ENCODE measurements at places on chromosomes 3 and 15.

DNA sequence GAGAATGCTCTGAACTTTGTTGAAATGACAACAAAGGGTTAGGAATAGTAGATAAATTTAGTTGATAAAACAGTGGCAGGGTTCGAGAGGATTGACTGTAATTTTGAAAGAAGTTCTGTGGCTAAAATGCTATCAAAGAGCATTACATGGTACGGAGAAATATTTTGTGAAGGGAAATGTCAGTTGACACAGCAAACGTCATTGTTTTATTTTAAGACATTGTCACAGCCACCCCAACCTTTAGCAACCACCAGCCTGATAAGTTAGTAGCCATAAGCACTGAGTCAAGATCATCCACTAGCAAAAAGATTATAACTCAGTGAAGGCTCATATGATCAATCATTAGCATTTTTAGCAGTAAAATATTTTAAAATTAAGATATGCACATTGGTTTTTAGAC, 8.7 kb upstream of the ST3GAL6 start:
- no peak for DNase-seq

GRCh38 chr15:52021128-52021671, 2.2 kb downstream of the MAPK6 start:
- peak; percentile 28 for DNase-seq

DNA sequence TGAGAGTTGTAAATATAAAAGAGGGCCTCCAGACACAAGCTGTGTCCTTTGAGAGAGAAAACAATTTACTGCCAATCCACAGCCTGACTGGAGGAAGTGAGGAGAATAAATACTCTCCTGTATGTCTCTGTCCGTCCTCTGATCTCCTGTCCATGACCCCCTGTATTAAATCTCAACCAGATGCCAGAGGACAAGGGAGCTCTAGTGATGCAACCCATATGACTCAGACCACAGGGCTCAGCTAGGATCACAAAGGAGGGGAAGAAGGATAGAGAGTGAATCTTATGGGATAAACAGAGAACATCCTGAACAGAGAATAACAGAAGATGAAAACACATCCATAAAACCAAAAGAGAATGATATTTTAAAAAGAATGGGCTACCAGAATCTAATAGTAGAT, 482.6 kb downstream of the PLOD2 start:
- no peak for DNase-seq

DNA sequence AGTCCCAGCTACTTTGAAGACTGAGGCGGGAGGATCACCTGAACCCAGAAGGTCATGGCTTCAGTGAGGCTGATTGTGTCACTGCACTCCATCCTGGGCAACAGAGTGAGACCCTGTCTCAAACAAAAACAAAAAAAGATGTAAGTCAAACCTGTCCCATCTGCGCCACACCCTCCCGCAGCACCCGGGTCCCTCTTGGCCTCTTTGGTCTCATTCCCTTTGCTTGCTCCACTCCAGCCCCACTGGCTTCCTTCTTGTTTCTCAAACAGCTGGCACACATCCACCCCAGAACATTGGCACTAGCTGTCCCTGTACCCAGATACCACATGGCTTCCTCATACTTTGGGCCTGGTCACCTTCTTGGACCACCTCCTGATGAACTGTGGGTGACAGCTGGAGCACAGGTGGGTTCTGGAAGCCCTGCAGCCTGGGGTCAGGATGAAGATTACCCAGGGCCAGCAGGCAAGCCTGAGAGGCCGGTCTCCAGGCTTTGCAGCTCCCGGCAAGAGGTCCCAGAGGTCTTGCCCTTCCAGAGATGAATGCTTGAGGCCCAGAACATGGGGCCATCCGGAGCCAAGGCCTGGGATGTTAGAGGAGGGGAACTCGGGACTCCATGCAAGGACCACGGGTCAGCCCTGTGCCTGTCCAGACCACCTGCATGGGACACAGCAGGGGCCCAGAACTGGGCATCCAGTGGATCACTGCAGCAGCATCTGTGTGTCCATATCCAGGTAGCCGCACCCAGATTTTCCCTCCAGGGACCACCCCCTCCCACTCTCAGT, 10.9 kb upstream of the GATA2 start:
- DNase-seq, result no peak

- DNase-seq, result no peak
Measured at GRCh38 chr3:130465521-130465920, 51.5 kb upstream of the COL6A6 start.

GRCh38 chr3:197458179-197458707, 97.5 kb downstream of the BDH1 start:
- DNase-seq, result no peak

DNA sequence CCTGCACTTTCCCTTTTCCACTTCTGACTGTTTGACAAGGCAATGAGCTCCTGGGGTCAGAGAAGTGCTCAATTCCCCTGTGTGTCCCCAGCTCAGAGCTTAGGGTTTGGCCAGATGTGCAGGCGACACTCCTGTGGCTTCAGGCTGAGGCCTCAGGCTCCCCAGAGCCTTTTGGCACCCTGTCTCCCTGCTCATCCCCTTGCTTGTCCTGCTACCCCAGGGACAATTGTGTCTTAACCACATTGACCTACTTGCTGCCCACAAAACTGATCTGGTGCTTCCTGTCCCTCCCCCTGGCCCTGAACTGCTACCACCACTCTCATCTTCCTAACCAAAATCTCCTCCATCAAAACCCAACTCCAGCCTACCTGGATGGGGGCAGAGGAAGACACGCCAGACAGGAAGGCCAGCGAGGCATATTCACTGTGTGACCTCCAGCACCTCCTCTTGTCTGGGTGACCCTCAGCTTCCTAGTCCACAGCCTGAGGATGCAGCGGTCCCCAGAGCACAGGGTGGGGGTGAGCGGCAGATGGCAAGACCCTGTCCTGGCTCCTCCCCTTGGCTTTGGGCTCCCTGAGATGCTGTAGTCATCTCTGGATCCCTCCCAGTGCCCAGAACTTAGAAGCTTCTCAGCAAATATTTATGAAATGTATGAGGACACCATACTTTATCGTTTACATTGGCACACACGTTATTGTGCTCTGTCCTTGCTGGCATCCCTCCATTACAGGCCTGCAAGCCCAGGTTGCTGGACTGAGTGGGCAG, 98.9 kb upstream of the SLC6A6 start:
- DNase-seq, result no peak

- DNase-seq, result no peak
Measured at GRCh38 chr15:91538782-91539181, 314.7 kb upstream of the SLCO3A1 start.

GRCh38 chr3:37729119-37729518, 132.6 kb upstream of the CTDSPL start:
- DNase-seq, result no peak

GRCh38 chr3:62562596-62562995, 189.2 kb upstream of the FEZF2 start:
- DNase-seq, result no peak

GRCh38 chr3:48502728-48503168, 1.2 kb downstream of the SHISA5 start:
- peak; percentile 3 for DNase-seq

GRCh38 chr3:98070840-98071239, 16.1 kb upstream of the OR5AC2 start:
- no peak for DNase-seq

DNA sequence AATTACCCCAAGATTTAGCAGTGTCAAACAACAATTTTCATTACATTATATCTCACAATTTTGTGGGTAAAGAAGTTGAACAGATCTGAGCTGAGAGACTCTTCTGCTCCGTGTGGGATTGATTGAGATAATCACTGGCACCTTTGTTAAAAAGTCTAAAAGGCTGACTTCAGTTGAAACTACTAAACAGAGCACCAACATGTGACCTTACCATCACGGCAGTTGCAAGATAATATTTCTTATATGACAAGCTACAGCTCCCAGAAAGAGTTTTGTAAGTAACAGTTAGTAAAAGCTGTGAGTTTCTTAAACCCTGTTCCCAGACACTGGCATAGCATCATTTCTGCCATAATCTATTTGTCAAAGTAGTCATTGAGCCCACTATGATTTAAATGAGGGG, 25.0 kb downstream of the CGGBP1 start:
- DNase-seq, result no peak

DNA sequence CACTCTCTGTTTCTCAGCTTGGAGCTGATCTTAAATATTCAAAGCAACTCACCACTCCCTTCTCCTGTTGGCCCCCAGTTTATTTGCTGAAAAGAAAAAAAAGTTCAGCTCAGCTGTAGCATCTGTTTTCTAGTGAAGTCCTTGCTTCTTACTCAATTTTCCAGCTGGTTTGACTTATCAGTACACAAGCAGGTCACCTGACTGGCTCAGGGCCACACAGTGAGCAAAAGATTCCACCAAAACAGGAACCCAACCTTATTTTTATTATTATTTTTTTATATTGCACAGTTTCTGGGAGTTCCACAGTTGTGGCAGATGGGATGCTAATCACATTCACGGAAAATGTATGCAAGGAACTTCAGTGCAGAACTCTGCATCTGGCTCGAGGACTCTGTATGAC, 390.7 kb upstream of the RGMA start:
- no peak for DNase-seq

- peak; percentile 9 for DNase-seq
Measured at GRCh38 chr15:62472616-62473299, 307.7 kb upstream of the C2CD4B start.

- no peak for DNase-seq
Measured at GRCh38 chr3:138974462-138974861, 27.4 kb downstream of the FOXL2NB start.

DNA sequence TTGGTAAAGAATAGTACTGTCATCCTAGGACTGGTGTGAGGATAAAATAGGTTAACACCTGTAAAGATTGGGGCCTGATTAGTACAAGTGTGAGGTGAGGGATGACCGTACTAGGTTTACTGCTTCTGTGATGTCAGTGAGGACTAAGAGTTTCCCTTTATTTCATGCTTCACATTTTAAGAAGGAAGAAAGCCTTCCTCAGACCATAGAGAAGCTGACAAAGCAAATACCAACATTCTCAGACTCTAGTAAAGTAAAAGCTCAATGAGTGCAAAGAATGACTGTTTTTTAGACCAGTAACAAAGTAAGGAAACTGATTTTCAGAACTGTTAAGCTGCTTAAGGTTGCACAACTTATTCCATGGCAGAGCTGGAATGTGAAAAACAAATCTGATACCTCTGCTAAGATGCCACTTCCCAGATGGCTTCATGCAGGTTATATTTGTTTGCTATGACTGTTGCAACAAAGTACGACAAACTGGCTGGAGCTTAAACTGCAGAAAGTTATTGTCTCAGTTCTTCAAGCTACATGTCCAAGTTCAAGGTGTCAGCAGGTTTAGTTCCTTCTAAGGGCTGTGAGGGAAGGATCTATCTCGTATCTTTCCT, 354.9 kb downstream of the RSL24D1 start:
- DNase-seq, result no peak

GRCh38 chr15:85743392-85744055, 51.2 kb downstream of the KLHL25 start:
- DNase-seq, result no peak

DNA sequence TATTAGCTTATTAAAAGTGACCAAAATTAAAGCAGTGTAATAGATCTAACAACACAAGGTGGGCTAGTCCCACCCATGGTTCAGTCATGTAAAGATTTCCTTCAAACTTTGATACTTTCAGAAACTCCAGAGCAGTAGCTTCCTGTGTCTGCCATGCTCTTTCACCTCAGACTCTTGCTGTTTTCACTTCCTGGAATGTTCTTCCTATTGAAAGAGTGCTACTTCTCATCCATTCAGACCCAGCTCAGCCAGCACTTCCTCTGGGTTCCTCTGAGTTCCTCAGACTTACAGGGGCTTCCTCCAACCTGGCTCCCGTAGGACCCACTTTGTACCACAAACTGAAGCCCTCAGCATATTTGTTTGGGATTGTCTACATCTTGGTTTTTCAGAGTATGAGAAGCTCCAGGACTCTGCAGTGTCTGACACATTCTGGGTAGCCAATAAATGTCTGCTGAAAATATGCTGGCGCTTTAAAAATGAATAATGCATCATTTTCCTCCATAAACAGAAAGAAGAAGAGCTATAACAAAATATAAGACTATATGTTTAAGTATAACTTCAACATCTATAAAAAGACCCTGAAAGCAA, 18.0 kb downstream of the NCEH1 start:
- DNase-seq, result no peak

DNA sequence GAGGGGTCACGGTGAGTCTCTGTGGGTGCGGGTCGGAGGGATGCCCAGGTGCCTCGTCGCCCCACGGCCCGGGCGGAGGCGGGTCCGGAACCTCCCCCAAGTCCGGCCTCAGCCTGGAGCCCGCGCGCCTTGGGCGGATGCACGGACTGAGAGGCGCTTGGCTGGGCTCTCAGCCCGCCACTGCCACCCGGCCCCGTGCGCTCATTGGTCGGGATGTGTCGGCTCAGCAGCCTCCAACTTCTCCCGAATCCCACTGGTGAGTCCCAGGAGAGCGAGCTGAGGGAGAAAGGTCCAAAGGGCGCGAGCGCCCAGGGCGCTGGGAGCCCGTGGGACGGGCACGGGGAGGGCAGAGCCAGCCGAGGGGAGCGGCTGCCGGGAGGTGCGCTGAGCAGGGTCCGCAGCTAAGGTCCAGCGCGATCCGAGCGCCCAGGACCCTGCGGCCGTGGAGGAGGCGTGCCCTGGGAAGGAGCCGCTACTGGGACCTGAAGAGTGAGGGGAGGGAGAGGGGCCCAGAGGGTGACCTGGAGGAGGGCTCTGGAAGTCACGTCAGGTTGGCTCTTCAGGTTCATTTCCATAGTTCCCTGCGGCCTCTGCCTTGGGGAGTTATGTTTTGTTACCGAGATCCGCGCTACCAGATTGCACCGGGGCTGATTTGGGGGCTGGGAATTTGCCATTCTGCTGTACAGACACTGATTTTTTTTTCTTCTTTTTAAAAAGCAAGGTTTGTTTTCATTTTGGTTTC, at the start of gene MME:
TSS of gene MME (plus strand) at position 574 of the 742 bp plus-strand sequence. CDS start 3,849 bp downstream, outside the sequence.
- peak; percentile 61 for DNase-seq

DNA sequence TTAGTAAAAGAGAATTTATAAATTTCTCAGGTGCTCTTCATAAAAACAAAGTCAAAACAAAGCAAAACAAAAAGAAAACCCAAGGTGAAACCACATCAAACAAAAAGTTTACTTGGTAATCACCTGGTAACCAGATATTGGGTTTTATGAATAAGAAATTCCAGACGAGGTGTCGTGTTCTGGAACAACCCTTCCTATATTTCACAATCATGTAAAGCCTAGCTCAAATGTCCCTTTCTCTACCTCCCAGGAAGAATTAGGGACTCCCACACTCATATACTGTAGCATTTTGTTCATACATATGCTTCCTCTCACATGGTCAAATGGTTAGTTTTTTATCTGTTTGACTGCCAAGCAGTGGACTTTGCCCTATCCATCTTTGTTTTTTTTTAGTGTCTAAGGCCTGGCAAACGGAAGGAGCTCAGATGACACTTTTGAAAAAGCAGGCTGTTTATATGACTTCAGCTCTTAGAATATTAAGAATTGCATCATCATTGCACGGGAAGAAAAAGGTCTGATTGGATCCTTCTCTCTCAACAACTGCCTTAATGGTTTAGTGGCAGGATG, 326.7 kb upstream of the TBL1XR1 start:
- DNase-seq, result no peak

DNA sequence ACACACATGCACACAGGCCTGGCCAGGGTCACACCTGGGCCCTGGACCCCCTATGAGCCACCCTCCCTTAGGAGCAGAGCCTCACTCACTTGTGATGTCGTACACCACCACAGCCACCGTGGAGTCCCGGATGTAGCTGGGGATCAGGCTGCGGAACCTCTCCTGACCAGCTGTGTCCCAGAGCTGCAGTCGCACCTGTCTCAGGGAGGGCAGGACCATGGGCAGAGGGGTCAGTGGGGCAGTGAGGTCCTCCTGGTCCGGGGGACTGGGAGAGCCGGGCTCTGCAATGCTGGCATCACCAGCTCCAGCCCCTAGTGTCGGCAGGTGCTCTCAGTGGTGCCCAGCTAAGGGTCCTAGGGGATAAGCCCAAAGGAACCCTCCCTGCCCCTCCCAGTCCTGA, 35.6 kb downstream of the SRPRB start:
- no peak for DNase-seq

Measured in HEK293T (cell line).